Fibroblast of pulmonary artery (primary cell): ENCODE measurements at places on chromosomes 3 and 15.

GRCh38 chr3:55894605-55895004 is 407.5 kb upstream of the WNT5A start:
- no peak for DNase-seq

GRCh38 chr3:143343031-143343430 is 223.5 kb downstream of the CHST2 start:
- no peak for DNase-seq

DNA sequence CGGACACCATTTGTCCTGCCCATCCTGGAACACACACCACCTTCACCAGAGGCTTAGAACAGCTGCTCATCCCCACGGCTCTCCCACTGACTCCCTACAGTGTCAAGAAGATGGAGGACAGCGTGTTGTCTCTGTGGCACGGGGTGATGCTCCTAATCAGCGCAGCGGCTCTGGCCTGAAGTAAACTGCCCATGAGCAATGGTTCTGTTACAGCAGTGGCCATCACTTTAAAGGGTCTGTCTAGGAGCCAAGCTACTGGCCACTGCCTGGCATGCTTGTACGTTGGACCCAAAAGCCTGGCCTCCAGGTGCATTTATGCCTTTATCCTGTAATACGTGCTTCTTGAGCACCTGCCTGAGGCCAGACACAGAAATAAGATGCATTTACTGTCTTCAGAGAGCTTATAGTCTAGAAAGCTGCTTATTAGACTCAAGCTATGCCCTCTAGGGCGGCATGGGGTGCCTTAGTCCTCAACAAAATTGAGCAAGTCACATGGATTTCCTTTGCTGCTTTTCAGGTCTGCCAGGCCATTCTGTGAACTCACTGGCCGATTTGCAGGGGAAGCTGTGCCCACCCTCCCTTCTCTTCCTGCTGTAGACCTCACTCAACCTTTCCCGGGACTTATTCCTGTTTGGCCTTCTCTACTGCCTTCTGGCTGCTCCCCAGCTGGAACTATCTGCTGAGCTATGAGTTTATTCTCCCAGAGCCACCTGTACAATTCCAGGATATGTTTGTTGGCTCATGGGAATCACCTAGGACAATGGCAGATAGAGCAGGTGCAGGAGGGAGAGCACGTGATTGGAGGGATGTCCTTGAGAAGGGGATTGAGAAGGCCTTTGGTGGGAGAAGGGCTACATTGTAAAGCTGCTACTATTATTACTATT is 51.9 kb downstream of the STARD5 start:
- no peak for DNase-seq

DNA sequence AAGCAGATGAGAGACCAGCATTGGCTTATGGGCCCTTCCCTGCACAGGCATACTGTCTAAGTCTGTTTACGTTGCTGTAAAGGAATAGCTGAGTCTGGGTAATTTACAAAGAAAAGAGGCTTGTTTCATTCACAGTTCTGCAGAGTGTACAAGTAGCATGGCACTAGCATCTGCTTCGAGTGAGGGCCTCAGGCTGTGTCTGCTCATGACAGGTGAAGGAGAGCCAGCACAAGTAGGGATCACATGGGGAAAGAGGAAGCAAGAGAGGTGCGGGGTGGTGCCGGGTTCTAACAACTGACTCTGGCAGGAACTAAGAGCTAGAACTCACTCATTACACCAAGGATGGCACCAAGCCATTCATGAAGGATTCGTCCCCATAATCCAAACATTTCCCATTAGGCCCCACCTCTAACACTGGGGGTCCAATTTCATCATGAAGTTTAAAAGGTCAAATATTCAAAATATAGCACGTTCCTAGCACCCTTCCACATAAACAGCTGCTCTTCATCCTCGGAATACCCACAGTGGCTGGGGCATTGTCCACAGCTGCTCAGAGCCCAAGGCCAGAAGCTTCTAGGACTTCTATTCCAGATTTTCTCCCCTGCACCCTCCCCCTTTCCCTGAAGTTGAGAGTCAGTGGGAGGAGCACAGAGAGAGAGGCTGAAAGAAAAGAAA is 5.6 kb downstream of the RTP3 start:
- DNase-seq = no peak

- no peak for DNase-seq
These were observed 166.8 kb upstream of the LPP start for GRCh38 chr3:187987187-187987586.

DNA sequence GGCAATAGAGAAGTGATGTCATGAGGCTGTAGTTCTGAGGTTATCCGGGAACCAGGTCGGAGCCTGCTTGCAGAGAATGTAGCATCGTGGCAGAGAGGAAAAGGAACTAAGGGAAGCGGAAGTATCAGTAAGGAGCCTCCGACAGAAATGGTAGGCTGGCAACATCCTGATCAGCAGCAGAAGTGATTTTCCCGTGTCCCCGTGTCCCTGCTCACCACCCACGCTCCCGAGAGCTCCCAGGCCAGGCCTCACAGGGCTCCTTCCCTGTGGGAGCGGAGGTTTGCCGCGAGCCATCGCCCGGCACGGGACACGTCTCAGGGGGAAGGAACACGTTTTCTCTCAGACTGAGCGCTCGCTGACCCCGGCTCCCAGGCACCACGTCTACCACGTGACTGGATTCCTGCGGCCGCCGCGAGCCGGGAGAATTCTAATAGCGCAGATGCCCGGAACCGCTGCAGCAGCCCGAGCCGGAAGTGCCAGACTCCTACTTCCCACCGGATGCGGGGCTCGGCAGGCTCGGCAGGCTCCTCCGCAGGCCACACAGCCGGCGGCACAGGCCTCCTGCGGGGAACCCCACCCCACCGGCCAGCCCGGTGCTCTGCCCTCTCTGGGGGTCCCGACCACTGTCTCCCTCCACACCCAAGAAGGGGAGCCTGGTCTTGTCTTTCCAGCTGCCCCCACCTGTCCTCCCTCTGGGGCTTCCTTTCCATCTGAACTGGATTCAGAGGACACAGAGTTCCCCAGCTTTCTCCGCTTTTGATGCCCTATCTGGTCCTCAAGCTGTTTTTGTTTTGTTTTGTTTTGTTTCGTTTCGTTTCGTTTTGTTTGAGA is 99.3 kb downstream of the BDH1 start:
- DNase-seq = peak; percentile 91

DNA sequence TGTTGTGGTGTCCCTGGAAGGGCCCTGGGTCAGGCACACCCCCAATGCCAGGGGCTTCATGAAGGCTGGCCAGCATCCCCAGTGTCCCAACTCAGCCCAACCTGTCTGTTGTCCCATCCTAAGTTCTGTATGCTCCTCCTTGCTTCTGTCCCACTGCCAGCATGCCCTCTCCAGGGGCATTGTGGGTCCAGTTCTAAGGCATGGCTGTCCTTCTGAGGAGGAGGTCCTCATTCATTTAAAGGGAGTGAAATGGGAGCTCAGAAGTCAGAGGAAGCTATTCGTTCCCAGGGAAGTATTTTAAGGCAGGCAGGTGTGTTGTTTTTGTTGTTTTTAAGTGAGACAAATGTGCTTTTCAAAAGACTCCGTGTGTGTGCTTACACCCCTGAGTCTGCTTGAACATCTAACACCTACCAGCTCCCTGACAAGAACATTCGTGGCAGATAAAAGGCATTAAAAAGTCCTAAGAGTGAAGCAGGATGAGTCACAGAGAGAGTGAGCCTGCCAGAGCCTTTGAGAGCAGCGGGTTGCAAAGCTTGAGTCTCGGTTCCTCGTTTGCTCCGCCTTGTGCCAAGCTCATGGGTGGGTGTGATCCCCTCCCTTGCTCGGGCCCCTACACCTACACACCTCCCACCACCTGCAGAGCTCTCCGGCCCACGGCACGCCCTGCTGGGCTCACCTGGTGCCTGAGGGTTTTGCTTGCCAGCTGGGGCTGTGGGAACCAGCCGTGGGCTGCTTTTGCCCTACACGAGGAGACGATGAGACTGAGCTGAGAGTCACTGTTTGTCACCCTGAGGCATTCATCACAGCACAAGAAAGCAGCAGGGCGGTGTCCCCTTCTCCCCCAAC is 183.4 kb upstream of the TOPAZ1 start:
- DNase-seq = peak; percentile 24

DNA sequence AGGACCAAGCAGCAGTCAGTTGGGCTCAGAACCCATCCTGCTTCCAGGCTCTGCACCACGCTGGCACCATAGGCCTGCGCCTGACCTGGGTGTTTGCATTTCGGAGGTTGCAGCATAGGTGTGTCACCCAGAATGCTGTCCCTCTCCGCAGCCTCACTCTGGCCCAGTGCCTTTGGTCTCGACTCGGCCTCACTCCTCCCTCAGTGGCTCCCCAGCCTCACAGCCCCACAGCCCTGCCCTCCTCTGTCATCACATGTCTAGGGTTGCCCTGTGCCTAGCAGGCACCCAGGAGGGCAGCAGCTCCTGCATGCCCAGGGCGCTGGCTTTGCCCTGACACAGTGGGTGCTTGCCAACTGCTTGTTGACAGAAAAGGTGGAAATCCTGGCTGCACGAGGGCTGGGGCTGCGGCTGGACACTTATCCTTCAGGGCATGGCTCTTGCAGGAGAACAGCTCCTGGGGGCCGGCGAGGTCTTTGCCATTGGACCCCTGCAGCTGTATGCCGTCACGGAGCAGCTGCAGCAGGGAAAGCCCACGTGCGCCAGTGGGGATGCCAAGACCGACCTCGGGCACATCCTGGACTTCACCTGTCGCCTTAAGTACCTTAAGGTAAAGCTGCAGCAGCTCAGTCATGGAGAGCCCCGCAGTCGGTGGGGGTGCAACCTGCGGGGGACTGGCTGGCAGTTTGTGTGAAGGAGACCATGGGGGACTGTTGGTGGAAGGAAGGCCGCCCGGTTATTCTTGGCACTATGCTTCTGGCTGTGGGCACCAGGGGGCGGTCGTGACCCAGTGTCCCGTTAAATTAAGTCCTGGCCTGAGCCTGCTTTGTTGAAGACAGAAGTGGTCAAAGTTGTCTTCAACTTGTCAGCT is 16.2 kb downstream of the NISCH start:
- DNase-seq = peak; percentile 66

GRCh38 chr3:171358881-171359198 is 101.4 kb downstream of the TNIK start:
- no peak for DNase-seq

DNA sequence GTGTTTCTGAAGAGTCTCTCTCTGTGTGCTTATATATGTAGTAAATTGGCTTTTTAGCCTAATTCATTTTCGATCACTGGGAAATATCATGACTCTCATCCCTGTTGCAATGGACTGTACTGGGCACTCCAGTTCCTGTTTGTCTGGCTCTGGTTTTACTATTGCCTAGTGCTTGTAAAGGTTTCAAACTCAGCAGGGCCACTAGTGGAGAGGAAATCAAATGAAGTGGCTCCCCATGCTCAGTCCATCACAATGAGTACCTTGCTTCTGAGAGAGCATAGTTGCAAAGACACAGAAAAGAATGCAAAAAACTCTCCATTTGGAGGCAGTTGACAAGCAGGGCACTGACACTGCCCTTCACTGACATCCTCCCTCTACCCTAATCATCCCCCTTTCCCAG is 167.8 kb downstream of the TAFA4 start:
- DNase-seq = no peak

GRCh38 chr3:53457068-53457467 is 37.3 kb upstream of the CACNA1D start:
- no peak for DNase-seq

- DNase-seq = no peak
These were observed 271.3 kb upstream of the TOPAZ1 start for GRCh38 chr3:43970351-43970750.

DNA sequence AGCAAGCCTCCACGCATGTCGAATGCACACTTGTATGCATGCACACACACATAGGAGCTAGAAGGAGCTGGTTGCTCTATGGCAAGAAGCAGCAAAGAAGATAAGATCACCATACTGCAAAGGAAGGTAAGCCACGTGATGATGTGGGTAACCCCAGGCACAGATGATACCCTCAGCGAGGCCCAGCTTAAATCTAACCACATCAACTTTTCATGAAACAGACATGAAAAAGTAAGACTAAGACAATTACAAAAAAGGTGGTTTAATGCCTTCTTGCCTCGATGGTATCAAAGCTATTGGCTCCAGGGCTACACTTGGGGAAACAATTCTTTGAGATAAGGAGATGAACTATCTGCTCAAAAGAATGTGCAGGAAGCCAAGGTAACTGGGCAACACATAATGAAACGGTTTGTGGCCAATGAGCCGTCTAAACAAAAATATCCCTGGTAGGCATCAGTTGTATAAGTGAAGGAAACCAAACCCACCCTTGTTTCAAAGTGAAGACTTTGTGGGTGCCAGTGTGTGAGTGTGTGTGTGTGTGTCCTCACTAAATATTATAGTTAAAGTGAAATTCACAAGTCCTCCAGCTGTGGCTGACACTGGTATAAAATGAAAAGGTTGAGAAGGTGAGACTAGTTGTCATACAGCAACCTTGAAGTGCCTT is 365.7 kb upstream of the ICE2 start:
- no peak for DNase-seq

DNA sequence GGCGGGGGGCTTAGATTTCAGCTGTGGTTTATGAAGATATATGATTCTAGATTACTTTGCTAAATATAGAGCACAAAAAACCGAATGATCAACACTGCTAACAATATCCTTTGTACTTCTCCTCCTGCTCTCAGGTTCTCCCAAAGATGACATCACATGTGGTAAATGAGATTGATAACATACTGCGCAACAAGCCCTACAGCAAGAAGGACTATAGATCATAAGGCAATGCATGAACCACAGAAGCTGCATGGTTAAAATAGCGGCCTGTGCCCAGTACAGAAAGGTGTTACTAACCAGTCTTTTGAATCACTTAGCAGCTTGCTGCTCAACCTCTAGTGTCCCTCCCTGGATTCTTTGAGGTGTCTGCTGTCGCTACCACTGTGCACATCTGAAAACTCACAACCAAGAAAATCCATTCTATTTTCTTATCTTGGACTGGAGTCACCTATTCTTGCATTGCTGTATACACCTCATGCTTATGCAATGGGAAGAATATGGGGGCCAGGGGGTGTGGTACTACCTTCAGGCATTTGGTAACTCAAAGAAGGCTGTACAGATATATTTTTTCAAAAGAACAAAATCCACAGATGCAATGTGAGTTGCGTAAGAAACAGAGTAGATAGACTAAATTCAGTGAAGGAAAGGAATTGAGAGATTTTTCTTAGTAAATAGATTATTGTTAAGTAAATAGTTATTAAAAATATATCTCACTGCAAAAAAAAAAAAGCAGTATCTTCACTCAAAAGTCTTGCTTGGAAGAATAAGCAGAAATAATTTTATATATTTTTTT is 18.2 kb downstream of the SSR3 start:
- no peak for DNase-seq

DNA sequence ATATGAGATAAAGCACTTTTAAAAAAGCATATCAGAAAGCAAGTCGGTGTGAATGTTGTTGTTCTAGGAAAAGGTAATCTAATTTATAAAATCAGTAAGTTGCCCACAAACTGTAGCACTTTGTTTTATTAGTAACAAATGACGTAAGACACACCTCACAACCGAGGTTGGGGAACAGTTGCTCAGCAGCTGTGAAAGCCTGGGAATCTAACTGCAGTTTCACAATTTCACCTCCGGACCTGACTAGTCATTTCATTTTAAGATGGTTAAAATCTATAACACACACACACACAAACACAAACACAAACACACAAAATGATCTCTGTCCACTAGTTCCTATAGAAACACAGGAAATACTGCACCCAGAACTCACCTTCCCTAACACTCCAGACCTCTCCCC is 406.7 kb upstream of the NR2F2 start:
- no peak for DNase-seq

GRCh38 chr3:195453236-195453635 is 10.4 kb upstream of the ACAP2 start:
- DNase-seq = no peak
